T-helper 2 cell (primary cell): ENCODE measurements at places on chromosomes 11 and 22.

- no peak for DNase-seq
Measured at GRCh38 chr22:38572065-38572464, 2.1 kb upstream of the DMC1 start.

GRCh38 chr22:47571616-47572015 lies 809.2 kb downstream of the TBC1D22A start:
- DNase-seq, result no peak

- no peak for DNase-seq
Measured at GRCh38 chr11:3710485-3711259, 39.5 kb upstream of the CHRNA10 start.

- DNase-seq, result no peak
Measured at GRCh38 chr11:65672180-65672860, 9.6 kb upstream of the RELA start.

GRCh38 chr11:1822648-1823375 lies 12.0 kb upstream of the SYT8 start:
- DNase-seq, result no peak

- no peak for DNase-seq
Measured at GRCh38 chr11:75239531-75240290, 863 bp upstream of the TPBGL start.
